ENCODE measurements at places on chromosomes 1 and 21.

DNA sequence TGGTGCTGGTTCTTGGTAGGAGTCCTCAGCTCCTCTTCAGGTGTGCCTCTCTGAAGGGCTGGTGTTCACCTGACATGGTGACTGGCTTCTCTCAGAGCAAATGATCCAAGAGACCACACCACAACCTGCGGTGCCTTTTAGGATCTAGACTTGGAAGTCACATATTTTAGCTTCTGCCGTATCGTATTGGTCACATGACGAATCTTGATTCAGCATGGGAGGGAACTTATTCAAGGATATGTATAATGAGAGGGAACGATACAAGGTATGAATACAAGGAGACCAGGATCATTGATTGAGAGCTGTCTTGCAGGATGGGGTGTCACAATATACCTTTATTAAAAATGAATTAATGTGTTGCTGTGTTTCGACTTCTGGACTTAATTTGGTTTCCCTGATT is 58.0 kb downstream of the RAP1A start:
- no peak for DNase-seq

GRCh38 chr1:246772686-246773085 is 48.5 kb downstream of the SCCPDH start:
- no peak for DNase-seq

DNA sequence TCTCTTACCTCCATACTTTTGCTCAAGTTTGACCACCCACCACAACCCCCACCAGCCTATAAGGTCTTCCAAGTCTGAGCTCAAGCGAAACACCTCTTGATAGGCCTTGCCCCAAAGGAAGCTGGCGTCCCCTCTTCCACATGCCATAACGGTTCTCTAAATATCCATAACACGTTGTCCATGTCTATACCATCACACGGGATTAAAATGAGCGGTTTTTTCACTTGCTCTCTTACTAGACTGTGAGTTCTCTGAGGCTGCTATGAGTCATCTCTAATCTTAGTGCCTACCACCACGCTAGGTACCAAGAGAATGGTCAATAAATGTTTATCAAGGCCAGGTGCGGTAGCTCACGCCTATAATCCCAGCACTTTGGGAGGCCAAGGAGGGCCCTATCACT is 41.0 kb downstream of the WASF2 start:
- no peak for DNase-seq

- no peak for DNase-seq
Measured at GRCh38 chr1:202162047-202162417, 1.6 kb upstream of the PTPN7 start.

DNA sequence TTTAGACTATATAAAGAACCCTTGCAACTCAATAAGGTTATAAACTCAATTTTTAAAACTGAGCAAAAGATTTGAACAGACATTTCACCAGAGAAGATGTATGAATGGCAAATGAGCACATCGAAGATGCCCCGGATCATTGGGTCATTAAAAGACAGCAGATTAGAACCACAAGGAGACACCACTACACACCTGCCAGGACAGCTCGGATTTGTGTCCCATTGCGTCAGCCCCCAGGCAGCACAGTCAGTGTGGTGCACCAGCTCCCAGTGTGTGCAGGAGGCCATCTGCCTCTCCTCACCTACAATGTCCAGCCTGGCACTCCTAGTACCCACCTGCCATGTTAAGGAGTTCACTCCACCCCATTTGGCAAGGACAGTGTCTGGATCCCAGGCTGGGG is 61.1 kb upstream of the LRP8 start:
- DNase-seq, result no peak

DNA sequence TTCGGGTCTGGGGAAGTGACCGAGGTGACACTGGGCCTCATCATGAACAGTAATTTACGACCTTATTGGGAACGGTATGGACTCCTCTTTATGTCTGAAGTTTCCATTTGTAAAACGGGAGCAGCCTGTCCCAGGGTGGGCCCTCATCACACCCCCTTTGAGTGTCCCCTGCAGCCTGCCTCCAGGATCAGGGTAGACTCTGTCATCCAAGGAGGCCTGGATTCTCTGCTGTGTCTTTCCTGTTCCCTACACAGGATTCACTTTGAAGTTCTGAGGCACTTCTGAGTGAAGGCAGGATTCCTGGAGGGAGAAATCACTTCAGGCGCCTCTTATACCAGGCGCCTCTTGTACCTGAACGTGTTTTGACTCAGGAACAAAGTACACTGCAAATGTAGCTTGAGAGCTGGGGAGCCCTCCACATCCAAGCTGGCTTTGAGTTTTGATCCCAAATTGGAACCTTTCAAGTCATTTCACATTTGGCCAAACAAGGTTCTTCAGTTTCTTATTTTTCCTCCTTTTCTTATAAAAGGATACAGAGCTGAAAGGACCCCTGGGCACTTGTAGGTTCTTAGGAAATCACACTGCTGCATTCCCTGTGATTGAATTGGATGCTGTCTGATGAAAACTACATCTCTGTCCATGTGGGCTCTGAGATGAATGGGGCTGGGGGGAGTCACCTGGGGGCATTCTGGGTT is 106.0 kb downstream of the SUSD4 start:
- no peak for DNase-seq

GRCh38 chr1:3905953-3906671 is 6.0 kb upstream of the C1orf174 start:
- no peak for DNase-seq

- DNase-seq, result no peak
Measured at GRCh38 chr1:234893359-234893724, 235.3 kb downstream of the TOMM20 start.

DNA sequence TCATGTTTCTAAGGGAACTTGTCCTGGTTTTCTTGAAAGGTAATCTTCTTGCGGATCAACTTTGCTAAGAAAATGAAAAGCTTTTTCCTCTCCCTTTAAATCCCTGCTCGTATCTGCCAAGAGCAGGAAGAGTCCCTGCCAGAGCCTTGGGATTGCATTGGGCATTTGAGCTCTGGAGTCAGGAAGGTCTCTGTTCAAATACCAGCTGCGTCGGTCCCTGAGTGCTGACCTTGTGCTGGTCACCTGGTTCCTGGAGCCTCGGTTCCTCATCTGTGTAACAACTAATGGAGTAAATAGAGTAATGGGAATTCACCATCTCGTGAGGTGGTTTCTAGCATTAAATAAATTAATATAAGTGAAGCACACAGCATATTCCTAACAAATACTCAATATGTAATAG is 274.6 kb upstream of the TMEM51 start:
- DNase-seq, result no peak

GRCh38 chr21:30990514-30991262 is 47.6 kb downstream of the KRTAP19-8 start:
- DNase-seq, result no peak

DNA sequence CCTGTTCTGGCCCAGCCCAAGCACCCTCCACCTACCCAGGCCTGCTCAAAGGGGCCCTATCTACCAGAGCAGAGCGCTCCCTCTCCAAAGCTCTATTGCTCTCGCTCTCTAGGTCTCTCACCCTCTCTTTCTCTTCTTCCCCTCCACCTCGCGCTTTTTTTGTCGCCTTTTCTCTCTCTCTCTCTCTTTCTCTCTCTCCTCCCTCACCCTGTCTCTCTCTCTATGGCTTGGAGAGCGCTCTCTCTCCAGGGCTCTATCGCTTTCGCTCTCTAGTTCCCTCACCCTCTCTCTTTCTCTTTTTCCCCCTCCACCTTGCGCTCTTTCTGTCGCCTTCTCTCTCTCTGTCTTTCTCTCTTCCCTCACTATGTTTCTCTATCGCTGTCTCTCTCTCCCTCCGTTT is 3.4 kb upstream of the ZNF678 start:
- no peak for DNase-seq
